ENCODE measurements at places on chromosomes 4 and X.

GRCh38 chrX:78329486-78329885, 2.1 kb upstream of the CYSLTR1 start:
- DNase-seq, result no peak

- peak; percentile 92 for DNase-seq
These were observed at the start of gene RAB9B for GRCh38 chrX:103831803-103832544. RAB9B (minus strand) TSS chrX:103832257; CDS start chrX:103825784, 6,473 bp downstream.

GRCh38 chr4:185033950-185034349, 15.7 kb downstream of the HELT start:
- no peak for DNase-seq

- DNase-seq, result no peak
These were observed 267.9 kb upstream of the SLC7A11 start for GRCh38 chr4:138510053-138510452.

DNA sequence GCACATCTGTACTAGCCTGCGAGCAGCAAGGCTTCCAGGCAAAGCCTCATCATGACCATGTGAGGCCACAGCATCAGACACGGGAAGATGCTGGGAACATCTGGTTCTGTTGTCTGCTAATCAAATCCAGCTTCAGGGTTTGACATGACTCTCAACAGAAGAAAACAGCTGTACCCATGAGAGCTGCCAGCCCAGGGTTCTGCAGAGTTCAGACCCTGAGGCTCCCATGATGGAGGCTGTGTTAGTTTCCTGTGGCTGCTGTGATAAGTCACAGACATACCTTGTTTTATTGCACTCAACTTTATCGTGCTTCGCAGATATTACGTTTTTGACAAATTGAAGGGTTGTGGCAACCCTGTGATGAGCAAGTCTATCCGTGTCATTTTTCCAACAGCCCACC, 37.5 kb downstream of the JAKMIP1 start:
- no peak for DNase-seq

DNA sequence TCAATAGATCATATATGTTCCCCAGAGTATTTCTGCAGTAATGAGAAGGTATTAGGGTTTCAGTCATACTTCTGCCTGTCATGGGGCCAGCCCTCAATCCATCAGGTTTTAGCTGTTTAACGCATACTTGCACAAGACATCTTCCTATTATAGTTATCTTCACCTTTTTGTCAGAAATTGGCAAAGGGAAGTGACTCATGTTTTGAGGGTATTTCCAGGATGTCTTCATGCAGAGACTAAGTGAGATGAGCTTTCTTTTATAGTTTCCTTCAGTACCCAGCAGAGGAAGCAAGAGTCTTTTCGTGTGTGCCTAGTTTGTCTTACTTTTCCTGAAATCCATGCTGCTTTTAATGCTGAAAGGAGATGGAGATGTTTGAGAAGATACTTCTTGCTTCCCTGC, 9.5 kb downstream of the CSTF2 start:
- no peak for DNase-seq

DNA sequence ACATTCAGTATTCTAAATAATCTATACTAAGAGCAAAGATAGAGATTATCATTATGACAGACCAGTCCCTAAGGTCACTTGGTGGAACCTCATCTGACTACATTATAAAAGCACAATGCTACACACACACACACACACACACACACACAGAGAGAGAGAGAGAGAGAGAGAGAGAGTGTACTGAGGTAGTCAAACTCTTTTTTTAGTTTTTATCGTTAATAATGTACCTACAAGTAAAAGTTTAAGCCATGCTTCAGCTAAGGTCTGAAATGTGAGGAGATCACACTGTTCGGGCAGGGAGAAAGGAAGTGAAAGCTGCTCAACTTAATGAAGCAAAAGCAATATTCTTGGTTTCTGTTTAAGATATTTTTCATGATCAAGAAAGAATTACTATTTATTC, 75.8 kb upstream of the CCDC160 start:
- DNase-seq, result no peak

GRCh38 chr4:168098248-168098717, 5.9 kb downstream of the ANXA10 start:
- DNase-seq, result no peak

GRCh38 chr4:24794916-24795665, at the start of gene SOD3:
SOD3 (plus strand) TSS chr4:24795573; CDS start chr4:24799522, 3,949 bp downstream.
- no peak for DNase-seq

GRCh38 chrX:65598559-65599147, 64.1 kb upstream of the LAS1L start:
- no peak for DNase-seq

GRCh38 chrX:24494647-24495075, 29.6 kb downstream of the PDK3 start:
- DNase-seq, result no peak

- DNase-seq, result no peak
These were observed 4.9 kb downstream of the CHRNA9 start for GRCh38 chr4:40340030-40340429.

GRCh38 chr4:6229095-6229494, 28.7 kb upstream of the JAKMIP1 start:
- DNase-seq, result peak; percentile 56

DNA sequence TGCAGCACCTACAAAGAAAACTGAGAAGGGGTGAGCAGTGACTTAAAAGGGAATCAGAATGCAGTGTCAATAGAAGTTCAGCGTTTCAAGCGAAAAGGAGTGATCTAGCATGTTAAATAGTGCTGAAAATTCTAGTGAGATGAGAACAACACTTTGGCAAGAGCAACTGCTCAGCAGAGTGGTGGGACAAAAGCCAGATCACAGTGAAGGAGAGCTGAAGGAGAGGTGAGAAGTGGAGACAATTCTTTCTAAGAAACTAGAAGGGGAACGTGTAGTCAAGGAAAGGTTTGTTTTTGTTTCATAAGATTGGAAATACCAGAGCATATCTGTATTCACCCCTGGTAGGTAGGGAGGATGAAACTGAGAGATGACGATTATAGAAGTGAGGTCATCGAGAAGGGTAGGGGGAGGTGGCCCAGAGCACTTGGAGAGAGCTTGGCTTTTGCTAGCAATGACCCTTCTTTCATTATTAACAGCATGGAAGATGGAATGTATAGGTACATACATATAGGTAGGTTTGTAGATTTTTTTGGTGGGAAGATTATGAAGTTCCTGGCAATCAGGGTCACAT, 33.7 kb downstream of the SRPX2 start:
- DNase-seq, result peak; percentile 43

DNA sequence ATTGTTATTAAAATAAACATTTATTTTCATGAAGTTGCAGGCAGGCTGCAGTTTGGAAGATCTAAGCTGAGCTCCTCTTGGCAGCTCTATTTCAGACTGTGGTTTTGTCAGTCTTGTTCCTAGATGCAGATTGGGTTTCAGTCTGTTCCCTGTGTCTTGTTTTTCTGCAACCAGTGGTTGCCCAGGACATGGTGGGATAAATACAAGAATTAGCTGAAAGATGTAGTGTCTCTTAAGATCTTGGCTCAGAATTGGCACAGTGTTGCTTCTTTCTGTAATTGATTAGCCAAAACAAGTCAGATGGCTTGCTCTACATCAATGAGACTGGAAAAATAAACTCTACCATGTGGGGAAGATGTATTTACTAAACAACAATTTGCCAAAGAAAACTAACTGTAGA, 283.0 kb upstream of the BOD1L1 start:
- no peak for DNase-seq

DNA sequence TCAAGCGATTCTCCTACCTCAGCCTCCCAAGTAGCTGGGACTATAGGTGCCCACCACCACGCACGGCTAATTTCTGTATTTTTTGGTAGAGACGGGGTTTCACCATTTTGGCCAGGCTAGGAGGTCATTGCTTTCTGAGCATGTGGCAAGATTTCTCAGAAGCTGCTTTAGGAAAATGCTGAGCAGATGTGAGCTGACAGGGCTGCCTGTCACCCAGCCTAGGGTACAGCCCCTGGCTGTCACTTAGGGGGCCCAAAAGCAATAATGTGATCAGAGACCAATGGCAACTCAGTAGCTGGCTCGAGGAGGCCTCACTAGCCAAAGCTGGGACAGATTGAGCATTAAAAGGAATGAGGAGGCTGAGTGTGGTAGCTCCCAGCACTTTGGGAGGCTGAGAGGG, 64.8 kb downstream of the TNIP2 start:
- no peak for DNase-seq

DNA sequence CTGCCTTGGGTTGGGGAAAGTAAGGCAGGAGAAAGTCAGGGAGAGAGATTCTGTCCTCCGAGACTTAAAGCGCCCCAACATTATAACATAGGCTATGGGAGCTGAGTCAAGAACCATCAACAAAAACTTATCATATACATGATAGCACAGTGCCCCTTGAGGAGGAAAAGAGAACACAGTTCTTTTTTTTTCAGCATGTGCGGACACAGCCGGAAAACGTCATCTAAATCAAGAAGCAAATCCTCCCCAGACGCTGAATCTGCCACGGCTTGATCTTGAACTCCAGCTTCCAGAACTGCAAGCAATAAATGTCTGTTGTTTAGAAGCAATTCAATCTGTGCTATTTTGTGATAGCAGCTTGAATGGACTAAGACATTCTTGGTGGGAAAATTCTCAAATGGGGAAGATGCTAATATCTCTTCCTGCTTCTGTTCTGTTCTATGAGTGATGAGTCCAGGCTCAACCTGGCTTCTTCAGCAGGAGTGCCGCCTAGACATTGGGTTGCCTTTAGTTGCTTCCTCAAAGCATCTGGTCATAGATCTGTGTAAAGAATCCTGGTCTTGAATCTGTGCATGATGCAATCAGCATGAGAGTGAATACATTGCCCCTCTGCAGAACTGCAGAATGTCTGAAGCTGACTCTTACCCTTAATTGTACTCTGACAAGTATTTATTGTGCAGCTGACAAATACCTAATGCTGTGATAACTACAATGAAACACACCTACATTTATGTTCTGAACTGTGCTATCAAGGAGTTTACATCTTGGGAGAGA, 549.8 kb upstream of the PRKX start:
- peak; percentile 63 for DNase-seq

- DNase-seq, result peak; percentile 25
These were observed 836 bp downstream of the PRRG1 start for GRCh38 chrX:37350034-37350365.

DNA sequence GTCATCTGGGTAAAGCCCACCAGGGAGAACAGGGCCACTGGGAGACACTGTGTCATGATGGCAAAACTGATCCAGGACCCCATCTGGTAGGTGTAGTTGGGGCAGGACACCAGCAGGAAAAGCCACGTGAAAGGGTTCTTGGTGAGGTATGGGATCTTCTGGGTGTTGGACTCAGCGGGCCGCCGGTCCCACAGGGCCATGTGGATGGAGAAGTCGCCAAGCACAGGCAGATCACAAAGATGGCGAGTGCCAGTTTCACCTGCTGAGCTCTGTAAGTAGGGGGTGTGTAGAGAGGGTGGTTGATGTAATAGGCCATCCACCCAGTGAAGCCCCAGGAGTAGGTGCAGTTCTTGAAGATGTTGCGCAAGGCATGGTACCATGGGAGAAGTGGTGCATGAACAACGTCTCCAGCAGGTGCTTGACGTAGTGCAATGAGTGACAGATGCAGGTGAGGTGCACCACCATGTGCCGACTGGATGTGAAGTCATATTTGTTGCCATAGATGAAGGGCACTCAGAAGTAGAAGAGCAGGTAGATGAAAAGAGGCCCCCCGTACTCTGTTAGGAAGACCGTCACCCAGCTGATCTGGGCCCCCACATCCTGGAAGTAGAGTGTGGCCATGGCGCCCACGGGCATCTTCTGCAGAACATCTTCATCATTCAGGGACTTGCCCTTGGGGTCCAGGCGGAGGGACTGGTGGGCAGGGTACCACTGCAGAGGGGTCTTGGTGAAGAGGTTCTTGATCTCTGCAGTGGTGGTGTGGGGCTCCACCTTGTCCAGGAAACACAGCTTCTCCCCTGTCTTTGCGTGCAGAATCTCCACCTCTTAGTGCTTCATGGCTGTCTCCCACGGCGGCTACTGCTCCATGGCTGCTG, 249.3 kb downstream of the ANKRD50 start:
- no peak for DNase-seq

DNA sequence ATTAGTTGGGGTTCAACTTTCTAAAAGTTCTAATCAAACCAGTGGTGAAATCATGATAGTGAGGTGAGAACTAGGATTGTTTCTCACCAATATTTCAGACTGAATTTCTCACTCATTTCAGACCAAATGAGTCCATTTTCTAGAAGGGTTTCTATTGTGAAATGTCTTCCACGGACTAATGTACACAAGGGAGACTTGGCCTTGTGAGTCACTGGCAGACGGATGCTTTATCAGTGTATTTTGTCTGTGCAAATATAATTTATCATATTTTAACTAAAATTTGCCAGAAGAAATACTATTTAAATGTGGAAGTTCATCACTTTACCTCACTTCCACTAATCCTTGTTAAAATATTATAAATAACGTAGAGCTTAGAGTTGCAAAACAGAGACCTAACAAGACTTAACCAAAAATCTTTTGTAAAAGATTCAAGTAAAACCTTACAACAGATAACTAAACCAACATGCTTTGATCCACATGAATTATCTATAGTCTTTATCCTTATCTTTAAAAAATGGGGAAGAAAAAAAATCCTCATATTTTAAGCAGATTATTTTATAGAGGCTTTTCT, 506.0 kb upstream of the FAM241A start:
- DNase-seq, result no peak

DNA sequence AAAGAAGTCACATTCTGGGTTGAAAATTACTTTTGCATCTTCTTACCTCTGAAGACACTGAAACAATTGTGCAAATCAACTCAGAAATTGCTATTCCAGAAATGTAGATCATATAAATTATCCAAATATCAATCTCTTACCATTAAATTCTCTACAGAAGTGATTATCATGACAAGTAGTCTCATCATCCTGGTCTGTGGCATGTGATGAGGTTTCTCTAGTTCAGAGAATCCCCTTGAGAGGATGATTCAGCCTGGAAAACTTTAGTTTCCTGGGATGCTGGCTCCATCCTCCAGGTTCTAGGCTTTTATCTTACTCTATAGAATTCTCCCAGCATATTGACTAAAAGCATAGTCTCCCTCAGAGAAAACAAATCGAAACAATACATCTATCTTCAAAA, 76.2 kb upstream of the S100G start:
- no peak for DNase-seq

GRCh38 chr4:87011340-87012034, 76.7 kb downstream of the AFF1 start:
- DNase-seq, result no peak

DNA sequence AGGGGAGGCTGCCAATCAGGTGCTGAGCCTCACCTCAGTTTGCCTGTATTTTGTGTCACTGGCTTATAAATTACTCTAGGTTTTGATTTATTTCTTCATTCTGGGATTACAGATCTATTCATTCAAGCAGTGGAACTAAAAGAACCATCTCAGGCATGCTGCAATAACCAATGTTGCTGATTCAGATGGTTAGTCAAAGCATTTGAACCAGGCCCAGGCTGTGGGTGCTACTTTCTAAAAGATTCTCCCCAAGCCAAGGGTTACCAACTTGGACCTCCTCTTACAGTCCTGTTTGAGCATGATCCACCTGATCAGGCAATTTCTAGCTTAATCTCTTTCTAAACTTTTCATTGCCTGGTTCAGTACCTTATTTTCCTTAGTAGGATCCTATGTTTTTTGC, 67.2 kb downstream of the TMEM131L start:
- no peak for DNase-seq

- peak; percentile 32 for DNase-seq
These were observed 12.2 kb downstream of the GK2 start for GRCh38 chr4:79395841-79396240.
